ENCODE measurements at places on chromosomes 7 and 10. TPM values are rescaled to one million over a fixed set of nuclear protein-coding genes. Genes with fewer than 3 reads are reported as not detected.

FAM221A gene
- 0.43 TPM for total RNA-seq

GRCh38 chr7:17037356-17037755 lies 155.6 kb upstream of the AGR3 start:
- DNase-seq = no peak

- no peak for DNase-seq
These were observed 92.9 kb downstream of the SFMBT2 start for GRCh38 chr10:7317786-7318446.

DNA sequence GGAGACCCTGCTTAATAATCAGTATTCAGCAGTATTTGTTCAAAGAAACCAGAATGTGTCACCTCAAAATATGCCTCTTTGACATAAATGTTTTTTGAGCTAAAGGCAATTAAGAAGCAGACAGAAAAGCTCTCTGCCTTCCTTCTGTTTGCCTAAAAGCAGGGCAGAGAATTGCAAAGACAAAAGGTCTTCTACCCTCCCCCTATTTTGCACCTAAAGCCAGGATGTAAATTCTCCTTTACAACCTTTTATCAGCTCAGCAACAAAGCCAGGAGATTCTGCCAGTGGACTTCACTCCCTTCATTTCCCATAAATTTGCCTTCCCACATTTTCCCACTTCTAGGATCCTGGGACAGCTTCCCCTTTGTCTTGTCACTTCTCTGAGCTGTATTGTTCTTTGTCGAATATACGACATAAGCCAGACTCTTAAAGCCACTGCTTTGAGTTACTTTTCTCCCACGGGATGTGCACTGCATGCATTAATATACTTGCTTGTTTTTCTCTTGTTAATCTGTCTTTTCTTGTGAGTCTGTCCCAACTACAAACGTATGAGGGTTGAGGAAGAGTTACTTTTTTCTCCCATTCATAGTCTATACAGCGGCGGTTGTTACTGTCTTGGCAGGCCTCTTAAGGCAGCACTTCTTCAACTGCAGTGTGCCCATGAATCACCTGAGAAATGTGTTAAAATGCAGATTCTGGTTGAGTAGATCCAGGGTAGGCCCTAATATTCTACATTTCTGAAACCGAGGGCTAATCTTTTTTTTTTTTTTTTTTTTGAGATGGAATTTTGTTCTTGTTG lies 48.2 kb downstream of the ST8SIA6 start:
- no peak for DNase-seq

DNA sequence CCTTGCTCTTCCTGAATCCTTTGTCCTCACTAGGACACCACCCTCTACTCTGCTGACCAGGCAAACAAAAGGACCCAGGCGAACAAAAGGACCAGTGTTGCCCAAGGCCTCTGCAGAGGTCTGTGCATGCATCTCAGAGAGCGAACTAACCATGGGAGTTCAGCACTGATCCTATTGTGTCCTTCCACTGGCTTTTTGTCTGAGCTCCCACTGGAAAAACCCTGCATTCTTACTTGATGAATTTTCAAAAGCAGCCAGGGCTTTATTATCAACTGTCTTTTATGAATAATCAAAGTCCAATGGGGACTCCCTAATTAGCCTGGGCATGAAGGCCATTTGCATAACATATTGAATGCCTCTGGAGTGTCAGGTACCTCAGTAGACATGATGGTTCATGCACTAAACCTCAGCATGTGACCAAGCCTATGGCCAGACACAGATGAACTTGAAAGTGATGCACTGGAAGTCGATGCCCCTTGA lies 140.6 kb downstream of the KCNMA1 start:
- no peak for DNase-seq

- peak; percentile 26 for DNase-seq
These were observed 33.7 kb downstream of the MINPP1 start for GRCh38 chr10:87538092-87539015.

DNA sequence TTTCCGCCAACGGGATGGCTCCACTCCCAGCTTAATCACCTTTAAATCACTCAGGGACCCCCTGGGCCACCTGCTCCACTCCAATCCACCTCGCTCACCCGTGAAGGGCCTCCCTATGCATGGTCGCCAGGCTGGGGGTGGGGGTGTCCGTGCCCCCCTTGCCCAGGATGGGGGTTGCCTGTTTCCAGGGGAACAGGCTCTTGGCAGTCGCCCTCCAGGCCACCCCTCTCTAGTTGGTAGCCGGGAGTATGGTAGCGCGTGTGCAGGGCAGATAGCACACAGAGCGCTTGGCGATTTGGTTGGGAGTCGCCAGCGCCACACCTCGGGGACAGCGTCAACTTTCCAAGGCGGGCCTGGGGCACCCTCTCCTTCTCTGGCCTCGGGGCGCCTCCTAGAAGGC lies 134.9 kb upstream of the ZNF92 start:
- no peak for DNase-seq

PRTFDC1 gene
- 11.4 TPM for total RNA-seq

STOX1 gene
- 0.25 TPM for total RNA-seq

BAMBI gene
- total RNA-seq = 0.76 TPM

ASZ1 gene
- total RNA-seq = not detected

CEP41 gene
- 8.1 TPM for total RNA-seq

DNA sequence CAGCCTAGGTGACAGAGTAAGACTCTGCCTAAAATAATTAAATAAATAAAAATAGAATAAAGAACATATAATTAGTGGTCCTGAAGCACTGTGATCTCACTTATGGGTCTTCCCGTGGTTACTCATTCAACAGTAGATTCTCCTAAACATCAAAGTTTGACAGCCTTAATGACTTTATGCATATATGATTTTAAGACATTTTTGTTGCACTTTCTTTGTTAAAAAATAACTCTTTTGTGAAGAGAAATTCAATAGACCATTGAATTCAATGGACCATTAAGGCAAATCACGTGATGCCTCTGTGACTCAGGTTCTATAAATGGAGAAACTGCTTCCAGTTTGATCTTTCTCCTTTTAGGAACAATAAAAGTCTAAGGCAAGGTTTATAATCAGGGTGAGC lies 59.6 kb downstream of the ATOH7 start:
- no peak for DNase-seq

- DNase-seq = no peak
These were observed 67.5 kb downstream of the DNAJC12 start for GRCh38 chr10:67770537-67770936.

PPP1R3C gene
- total RNA-seq = 238 TPM

PHYHIPL gene
- total RNA-seq = not detected

DNA sequence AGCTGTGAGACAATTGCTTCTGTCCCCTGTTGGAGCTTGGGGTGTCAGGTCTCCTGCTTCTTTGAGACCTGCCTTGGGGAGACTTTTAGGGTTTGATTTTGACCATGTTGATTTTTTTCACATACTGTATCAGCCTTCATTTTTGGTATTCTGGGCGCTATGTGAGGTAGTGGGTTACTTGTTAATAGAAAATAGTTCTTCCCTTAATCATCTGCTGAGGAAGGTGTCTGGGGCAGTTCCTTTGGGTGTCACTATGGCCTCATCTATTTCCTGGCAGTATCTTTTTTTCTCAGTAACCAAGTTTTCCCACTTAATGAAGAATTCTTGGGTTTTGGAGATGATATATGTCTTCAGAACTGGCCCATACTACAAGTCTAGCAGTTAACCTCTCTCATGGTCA lies 4.6 kb upstream of the NOLC1 start:
- DNase-seq = no peak

DNA sequence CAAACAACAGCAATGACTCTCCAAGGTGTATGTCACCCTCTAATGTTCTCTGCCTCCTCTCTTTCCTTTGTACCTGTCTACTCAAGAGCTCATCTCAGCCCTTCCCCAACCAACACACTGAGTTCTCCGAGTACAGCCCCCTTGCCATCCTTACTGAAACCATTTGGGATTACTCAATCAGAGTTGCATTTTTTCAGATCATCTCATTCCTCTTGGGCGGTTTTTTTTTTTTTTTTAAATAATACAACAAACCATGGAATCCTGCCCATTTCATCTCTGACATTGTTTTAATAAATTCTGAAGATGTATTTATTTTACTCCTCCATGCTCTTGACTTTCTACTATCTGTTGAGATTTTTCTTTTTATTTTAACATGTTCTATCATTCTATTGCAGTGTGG lies 4.2 kb upstream of the CREB3L2 start:
- DNase-seq = peak; percentile 60

GRCh38 chr7:87206361-87206760 lies 13.2 kb downstream of the TMEM243 start:
- DNase-seq = peak; percentile 38

AFAP1L2 gene
- not detected for total RNA-seq

- DNase-seq = peak; percentile 83
These were observed 63.2 kb upstream of the KLF6 start for GRCh38 chr10:3848005-3848774.

- no peak for DNase-seq
These were observed 9.6 kb upstream of the GDF2 start for GRCh38 chr10:47312663-47312995.

GRCh38 chr10:83988435-83988834 lies 150.9 kb upstream of the GHITM start:
- DNase-seq = no peak

DNA sequence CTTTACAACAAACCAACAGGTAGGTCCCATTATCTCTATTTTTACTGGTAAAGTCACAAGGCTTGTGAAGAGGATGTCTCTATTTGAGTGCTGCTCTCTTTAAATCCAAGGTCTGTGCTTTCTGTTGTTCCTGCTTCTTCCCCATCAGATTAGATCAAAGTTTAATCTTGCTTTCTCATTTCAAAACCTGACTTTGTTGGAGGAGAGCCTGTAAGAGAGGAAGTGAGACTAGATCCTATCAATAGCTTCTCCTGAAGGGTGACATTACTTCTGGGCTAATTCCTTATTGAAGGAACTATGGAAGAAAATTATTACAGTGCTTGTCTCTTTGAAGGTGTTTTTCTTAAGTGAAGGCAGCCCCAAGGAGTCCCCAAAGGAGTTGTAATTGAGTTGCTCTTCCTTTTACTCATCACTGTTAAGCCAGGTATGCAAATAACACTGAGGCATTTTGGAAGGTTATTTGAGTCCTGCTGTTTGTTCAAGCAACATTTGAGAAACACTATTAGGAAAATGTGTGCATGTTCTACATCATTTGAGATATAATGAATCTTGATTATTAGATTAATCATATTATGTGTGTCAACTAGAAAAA lies 146.2 kb upstream of the MBL2 start:
- DNase-seq = no peak

DNA sequence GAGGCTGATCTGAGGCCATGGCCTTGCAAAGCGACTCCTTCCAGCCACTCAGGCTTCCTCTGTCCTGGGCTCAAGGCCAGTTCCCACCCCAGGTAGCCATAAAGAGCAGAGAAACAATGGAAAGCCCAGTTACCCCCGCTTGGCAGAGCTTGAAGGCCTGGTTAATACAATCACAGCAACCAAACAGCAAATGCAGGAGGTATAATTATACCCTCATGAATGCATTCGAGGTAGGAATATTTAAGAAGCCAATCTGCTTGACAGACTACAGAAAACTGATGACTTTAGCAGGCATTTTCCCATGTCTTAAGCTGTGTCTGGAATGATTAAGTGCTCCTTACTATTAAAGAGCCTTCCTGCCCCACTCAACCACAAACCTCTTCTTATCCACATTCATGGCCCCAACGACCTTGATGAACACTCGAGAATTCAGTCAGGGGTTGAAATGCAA lies 114.1 kb upstream of the MACROH2A2 start:
- DNase-seq = no peak

SLC26A3 gene
- total RNA-seq = not detected

STEAP1 gene
- total RNA-seq = 120 TPM

GRCh38 chr7:116740755-116741462 lies 68.9 kb downstream of the MET start:
- peak; percentile 10 for DNase-seq

- no peak for DNase-seq
These were observed 8.6 kb downstream of the CRYGN start for GRCh38 chr7:151431281-151431767.

TPK1 gene
- 3.7 TPM for total RNA-seq

- DNase-seq = no peak
These were observed 108.4 kb upstream of the LYZL2 start for GRCh38 chr10:30737931-30738391.

DNA sequence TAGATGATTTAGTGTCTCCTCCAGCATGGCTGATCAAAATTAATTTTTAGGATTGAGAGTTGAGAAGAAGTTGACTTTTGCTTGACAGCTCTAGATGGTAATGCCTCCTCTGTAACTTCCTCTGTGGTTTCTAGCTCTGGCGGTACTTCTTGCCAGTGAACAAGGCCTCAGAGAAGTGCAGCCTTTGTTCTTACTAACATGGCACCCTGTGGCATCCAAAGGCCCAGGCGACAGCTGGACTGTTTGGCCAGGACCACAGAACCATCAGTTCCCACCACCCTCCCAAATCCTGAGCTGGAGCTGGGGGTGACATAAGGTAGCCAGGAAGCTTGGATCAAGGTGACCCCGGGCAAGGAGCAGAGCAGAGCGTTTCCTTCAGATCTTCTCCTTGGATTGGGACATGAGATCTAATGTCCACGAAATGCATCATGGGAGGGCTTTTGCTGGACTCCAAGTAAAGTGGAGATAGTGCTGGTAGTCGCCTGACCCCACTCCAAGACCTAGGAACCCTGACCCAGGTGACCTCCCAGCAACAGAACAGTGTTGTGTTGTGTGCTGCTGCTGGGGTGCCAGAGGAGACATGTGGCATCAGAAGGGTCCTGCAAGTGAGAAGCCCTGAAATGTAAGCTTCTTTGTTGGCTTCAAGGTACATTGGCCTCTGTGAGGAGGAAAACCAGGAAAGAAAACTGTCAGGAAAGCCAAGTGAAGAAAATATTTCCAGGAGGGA lies 41.8 kb downstream of the APBB1IP start:
- DNase-seq = no peak

GIMAP8 gene
- total RNA-seq = not detected

ADO gene
- total RNA-seq = 38.8 TPM

DNA sequence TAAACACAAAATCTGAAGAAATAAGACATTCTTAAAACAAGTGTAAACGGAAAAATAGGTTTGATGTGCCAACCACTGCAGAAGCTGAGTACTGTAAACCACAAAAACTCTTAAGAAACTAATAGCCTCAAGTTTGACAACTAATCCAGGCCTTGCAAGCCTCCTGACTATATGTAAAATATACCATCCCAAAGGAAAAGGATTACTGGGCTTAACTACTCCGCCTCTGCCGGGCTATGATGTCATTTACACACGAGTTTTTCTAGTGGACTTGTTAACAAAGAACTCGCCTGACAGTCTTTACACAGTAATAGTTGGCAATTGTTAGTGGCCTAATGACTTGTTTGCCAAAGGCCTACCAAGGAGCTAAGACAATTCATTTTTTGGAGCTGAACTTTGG lies 2.1 kb downstream of the KIF5B start:
- DNase-seq = peak; percentile 75

GRCh38 chr7:108093851-108094331 lies 36.3 kb downstream of the LAMB4 start:
- peak; percentile 56 for DNase-seq

- DNase-seq = no peak
These were observed 71.5 kb downstream of the WAPL start for GRCh38 chr10:86449926-86450558.

KCNH2 gene
- not detected for total RNA-seq

DNA sequence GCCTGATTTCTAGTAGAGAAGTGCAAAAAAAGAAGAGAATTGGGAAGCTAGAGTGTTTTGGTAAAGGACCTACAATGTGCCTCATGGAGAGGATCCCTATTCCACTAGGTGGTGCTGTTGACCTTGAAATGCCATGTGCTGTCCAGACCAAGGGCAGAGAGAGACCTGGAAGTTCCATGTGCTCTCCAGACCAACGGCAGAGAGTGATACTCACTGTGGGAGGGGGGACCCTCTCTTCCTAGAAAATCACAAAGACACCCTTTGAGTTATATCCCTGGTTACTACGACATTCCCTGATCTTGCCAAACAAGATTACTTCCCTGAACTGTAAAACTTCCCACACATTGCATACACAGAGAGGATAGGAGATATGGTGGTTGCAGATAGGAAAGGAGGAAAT lies 212.7 kb upstream of the ZNF804B start:
- DNase-seq = peak; percentile 15

AKR1C2 gene
- total RNA-seq = 13.7 TPM

Data from GM23248 (cell line).